ENCODE measurements at places on chromosomes 2 and 18. TPM values are rescaled to one million over a fixed set of nuclear protein-coding genes. Genes with fewer than 3 reads are reported as not detected.

FBXO11 gene
- 57.2 TPM for total RNA-seq

- no peak for DNase-seq
Measured at GRCh38 chr2:129255610-129256313, 723.7 kb upstream of the RAB6C start.

- no peak for DNase-seq
Measured at GRCh38 chr2:239516954-239517305, 116.1 kb upstream of the HDAC4 start.

- no peak for DNase-seq
Measured at GRCh38 chr2:16640867-16641266, 24.8 kb downstream of the CYRIA start.

DNA sequence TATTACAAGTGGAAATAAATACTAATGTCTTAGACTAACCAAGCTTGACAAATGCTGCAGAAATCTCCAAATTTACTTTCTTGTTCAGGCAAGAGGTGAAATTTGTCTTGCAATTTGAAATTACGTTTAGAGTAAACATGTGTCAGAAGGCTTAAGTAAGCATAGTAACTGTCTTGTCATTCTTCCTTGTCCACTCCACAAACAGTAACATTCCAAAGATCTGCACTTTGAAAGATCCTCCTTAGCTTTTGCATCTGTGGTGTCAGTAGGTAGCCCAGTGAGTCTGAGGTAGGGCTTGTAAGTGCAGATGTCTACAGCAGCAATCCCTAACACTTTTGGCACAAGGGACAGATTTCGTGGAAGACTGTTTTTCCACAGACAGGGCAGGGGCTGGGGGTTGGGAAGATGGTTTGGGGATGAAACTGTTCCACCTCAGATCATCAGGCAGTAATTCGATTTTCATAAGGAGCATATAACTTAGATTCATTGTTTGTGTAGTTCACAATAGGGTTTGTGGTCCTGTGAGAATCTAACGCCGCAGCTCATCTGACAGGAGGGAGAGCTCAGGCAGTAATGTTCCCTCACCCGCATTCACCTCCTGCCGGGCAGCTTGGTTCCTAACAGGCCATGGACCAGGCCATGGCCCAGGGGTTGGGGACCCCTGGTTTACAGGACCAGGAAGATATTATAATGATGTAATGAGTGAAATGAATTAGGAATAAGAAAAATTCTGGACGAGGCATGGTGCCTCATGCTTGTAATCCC lies 18.6 kb downstream of the RASGRP3 start:
- DNase-seq = no peak

GRCh38 chr2:187055463-187055862 lies 206.5 kb upstream of the ZSWIM2 start:
- no peak for DNase-seq

DNA sequence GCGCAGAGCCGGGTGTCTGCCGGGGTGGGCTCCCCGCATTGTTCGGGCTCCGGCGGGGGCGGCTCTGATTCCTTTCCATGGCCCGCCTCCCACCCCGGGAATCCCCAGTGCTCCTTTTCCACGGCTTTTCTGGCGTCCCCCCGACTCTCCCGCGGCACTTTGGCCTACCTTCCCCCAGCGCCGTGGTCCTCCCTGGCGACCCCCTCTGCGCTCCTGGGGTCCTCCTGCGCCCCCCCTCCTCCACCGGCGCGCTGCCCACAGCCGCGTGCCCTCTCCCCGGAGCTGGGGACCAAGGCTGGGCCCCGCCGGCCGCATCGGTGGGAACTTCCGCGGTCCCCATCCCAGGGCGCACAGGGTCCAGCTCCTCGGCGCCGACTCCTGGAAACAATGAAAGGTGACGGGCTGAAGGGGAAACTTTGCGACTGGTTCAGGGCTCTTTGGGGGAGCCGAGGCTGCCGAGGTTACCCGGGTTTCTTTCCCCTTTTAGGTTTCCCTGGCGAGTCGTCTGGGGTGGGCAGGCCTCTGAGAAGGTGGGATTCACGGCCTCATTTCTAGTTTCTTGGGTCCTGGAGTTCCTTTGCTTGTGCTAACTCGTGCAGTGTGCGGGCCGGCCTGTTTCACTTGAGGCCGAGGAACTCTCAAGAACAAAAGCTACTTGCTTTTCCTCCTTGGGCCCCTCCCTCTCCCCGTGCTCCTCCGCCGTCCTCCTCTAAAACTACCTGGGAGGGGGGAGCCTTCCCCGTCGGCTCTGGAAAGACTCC lies 2.2 kb downstream of the TGIF1 start:
- peak; percentile 71 for DNase-seq

DNA sequence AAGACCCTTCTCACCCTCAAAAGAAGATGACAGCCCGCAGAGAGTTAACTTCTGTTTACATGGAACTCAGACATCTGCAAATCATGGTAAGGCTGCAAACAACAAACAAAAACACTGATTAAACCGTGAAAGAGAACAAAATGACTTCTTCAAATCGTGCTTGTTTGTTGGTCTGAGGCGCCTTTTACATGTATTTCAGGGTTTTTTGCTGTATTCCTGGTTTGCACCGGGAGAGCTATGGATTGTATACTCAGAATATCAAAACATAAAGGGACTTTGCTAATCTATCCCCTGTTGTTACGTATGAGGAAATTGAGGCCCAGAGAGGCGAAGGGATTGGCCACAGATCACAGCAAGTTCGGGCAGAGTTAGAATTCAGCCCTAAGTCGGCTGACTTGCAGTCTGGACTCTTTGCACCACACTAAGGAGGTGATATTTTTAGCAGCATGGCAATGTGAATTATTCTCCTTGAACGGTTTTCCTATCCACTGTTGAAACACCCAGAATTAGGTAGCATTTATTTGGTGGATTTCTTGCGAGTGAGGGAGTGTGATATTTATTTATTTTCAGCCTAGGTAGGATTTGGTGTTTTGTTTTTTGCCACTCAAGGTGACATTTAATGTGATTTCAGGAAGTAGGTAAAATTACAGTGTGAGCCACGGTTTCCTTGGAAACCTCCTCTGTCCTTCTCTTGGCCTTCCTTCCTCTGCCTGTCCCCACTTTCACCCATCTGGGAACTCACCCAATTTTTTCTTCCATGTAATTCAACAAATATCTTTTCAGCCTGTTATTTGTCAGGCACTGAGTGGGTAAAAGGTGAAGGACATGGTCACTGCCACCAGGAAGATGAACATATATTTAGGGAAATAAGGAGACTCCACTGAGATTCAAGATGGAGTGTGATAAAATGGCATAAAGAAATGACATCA lies 980 bp upstream of the PDE6D start:
- DNase-seq = peak; percentile 1

DNA sequence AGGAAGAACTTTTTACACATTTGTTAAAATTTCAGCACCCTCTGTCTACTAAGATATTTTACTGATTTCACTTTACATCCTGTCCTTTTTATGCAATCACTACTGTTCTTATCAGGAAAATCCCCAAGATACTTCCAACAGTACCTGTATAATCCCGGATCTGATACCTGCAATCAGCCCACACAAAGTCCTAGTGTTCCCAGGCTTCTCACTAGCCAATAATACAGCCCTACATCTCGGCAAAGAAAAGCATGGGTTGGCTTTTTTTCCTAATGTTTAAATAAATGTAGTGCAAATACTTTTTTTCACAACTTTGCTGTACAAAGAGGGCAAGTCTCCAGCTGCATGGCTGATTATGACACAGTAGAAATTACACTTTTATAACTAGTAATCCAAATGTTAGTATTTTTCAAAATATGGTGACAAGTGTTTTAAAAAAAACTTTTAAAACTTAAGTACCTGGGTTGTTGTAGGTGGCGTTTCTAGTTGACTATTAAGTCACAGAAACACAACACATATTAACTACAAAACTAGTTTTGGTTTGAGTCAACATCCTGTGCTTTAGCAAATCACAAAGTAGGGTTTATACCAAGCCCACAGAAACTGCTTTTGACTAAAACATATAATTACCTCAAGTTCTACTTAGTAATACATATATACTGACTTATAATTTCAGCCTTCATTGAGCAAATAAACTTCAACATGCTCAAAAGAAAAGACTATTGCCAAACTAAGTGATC lies 19.5 kb downstream of the CNOT11 start:
- no peak for DNase-seq

- DNase-seq = no peak
Measured at GRCh38 chr2:45986509-45986908, 310.7 kb upstream of the EPAS1 start.

Data from Caco-2 (cell line).